ENCODE measurements at places on chromosomes 6 and 20.

- no peak for DNase-seq
These were observed at the start of gene GATA5 for GRCh38 chr20:62475772-62476055. Gene GATA5 (minus strand): TSS chr20:62475995. CDS start chr20:62475521, 474 bp downstream.

GRCh38 chr20:32811886-32812285 lies 7.9 kb upstream of the MAPRE1 start:
- no peak for DNase-seq

- DNase-seq = no peak
These were observed 1288.6 kb upstream of the GJE1 start for GRCh38 chr6:140844167-140844566.

- no peak for DNase-seq
These were observed 284.6 kb upstream of the ZFP64 start for GRCh38 chr20:52476074-52476750.
